ENCODE measurements at places on chromosomes 1 and 21. TPM values are rescaled to one million over a fixed set of nuclear protein-coding genes. Genes with fewer than 3 reads are reported as not detected.

DNA sequence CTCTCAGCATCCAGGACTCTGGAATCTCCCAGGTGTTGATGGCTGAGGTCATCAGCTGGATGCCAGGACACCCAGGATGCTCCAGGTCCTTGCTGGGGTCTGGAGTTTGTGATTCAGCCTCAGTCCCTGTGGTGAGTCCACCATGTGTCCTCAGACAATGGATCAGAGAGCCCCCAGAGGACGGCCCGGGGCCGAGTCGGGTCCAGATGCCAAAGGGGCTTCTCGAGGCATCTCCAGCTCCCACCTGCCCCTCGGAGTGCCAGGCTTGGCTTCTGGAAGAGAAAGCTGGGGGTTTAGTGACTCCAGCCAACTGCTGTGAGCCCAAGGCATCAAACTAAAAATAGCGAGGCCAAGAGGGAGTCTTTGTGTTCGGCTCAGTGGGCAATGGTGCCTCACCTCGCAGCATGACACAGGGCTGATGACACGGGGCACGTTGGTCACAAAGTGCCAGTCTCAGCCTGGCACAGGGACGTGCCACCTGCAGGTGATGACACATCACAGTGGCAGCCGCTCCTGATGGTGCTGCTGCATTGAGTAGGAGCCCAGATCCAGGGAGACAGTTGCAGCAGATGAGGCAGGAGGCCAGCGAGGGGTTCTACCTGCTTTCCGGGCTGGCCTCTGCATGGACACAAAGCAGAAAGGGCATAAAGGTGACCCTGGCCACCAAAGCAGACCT is 10.6 kb downstream of the PDE9A start:
- no peak overlapping the region for H3K27ac ChIP-seq
- H3K27me3 ChIP-seq, result no peaks in the 10 kb centered on the region
- DNase-seq, result no peak
- peaks cover 12% of the 10 kb centered on the region for H3K4me1 ChIP-seq
- no peak overlapping the region for H3K4me3 ChIP-seq

- peak overlapping the region; percentile 84 for H3K4me3 ChIP-seq
- H3K36me3 ChIP-seq, result no peaks in the 10 kb centered on the region
- DNase-seq, result peak; percentile 63
Observed at GRCh38 chr1:16235944-16236510, 956 bp downstream of the CPLANE2 start.

- H3K27me3 ChIP-seq, result peaks cover 14% of the 10 kb centered on the region
- H3K4me3 ChIP-seq, result no peak overlapping the region
- no peaks in the 10 kb centered on the region for H3K4me1 ChIP-seq
- H3K36me3 ChIP-seq, result no peaks in the 10 kb centered on the region
- no peak overlapping the region for H3K27ac ChIP-seq
- no peak for DNase-seq
Observed at GRCh38 chr1:168654198-168654915, 74.6 kb downstream of the DPT start.

DNA sequence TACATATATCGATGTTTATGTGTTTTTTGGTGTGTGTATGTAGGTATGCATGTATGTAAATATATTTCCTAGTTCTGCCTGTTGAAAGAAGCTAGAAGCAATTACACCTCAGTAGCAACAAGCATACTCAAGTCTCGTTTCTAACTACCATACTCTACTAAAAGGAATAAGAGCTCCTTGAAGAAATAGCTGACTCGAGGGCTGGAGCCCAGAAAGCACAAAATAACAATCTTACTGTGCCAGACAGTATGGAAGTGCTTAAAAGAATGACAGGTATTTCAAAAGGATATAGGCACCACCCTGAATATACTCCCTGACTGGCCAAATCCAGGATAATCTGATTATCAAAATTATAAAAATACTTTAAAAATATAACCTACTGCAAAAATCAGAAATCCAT is 23.2 kb downstream of the FUBP1 start:
- no peak overlapping the region for H3K27ac ChIP-seq
- H3K4me3 ChIP-seq, result no peak overlapping the region
- H3K27me3 ChIP-seq, result no peaks in the 10 kb centered on the region
- no peak for DNase-seq

- H3K27ac ChIP-seq, result no peak overlapping the region
- no peaks in the 10 kb centered on the region for H3K4me1 ChIP-seq
- DNase-seq, result no peak
- H3K36me3 ChIP-seq, result no peaks in the 10 kb centered on the region
Observed at GRCh38 chr1:201647722-201648065, 108.8 kb downstream of the NAV1 start.

GRCh38 chr1:150236614-150237100 is 745 bp upstream of the ANP32E start:
- H3K36me3 ChIP-seq, result peaks cover 15% of the 10 kb centered on the region
- H3K27me3 ChIP-seq, result peaks cover 7% of the 10 kb centered on the region
- peaks cover 20% of the 10 kb centered on the region for H3K4me1 ChIP-seq
- DNase-seq, result no peak
- no peak overlapping the region for H3K27ac ChIP-seq

DNA sequence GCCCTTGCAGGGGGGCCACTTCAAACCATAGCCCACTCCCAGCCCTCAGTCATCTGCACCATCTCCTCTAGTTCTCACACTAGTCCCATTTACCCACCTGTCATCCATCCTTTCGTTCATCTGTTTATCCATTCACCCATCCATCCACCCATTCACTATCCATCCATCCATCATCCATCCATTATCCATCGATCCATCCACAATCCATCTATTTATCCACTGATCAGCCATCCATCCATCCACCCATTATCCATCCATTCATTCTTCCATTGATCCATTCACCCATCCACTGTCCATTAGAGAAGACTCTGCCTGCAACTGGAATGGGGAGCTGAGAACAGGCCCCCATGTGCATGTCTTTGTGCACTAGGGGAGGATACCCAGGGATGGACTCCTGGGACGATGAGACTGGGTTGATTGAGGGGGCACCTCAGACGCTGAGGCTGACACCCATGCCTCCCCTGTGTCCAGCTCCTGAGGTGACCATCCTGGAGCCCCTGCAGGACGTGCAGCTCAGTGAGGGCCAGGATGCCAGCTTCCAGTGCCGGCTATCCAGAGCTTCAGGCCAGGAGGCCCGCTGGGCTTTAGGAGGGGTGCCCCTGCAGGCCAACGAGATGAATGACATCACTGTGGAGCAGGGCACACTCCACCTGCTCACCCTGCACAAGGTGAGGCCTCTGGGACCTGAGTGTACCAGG is 97.9 kb downstream of the TRIM11 start:
- no peaks in the 10 kb centered on the region for H3K4me1 ChIP-seq
- no peak for DNase-seq
- H3K36me3 ChIP-seq, result peaks cover 3% of the 10 kb centered on the region
- no peak overlapping the region for H3K27ac ChIP-seq
- H3K4me3 ChIP-seq, result no peak overlapping the region

DNA sequence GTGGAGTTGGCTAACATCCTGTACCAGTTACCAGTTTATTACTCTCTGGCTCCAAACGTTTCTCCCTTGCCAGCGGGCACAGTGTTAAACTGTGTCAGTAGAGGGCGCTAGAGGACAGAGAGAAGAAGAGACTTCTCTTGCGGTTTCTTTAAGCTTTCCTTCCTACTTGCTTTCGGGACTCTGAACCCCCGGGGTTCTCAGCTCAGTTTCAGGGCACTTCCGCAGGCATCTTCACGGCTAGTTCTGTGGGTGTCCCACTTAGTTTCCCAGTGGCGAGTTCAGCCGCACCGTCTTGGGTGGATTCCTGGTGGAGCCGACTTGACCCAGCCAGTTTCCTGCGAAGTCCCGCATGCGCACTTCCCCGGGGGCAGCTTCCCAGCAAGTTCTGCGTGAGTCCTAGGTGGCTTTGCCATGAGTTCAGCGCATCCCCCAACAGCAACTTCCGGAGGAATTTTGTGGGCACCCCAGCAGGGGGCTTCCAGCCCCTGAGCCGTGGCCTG is 37.9 kb upstream of the BTG2 start:
- H3K36me3 ChIP-seq, result no peaks in the 10 kb centered on the region
- peak overlapping the region; percentile 82 for H3K4me3 ChIP-seq
- DNase-seq, result peak; percentile 90
- peak overlapping the region; percentile 72 for H3K27ac ChIP-seq
- peaks cover 32% of the 10 kb centered on the region for H3K4me1 ChIP-seq

- H3K36me3 ChIP-seq, result peaks cover 25% of the 10 kb centered on the region
- no peak overlapping the region for H3K4me3 ChIP-seq
- no peak for DNase-seq
- H3K4me1 ChIP-seq, result no peaks in the 10 kb centered on the region
- no peaks in the 10 kb centered on the region for H3K27me3 ChIP-seq
- no peak overlapping the region for H3K27ac ChIP-seq
Observed at GRCh38 chr1:32380057-32380456, 14.2 kb downstream of the BSDC1 start.

Gene MPZ
- total RNA-seq, result 3.4 TPM

Gene NES
- not detected for total RNA-seq

Gene ZNF683
- 26.6 TPM for total RNA-seq

Gene TMPRSS3
- 9.9 TPM for total RNA-seq

Gene IFNAR2
- total RNA-seq, result 62.4 TPM

Gene RNPC3
- 22.2 TPM for total RNA-seq

Gene ODF2L
- total RNA-seq, result 38.9 TPM
